ENCODE measurements at places on chromosomes 6 and 20.

DNA sequence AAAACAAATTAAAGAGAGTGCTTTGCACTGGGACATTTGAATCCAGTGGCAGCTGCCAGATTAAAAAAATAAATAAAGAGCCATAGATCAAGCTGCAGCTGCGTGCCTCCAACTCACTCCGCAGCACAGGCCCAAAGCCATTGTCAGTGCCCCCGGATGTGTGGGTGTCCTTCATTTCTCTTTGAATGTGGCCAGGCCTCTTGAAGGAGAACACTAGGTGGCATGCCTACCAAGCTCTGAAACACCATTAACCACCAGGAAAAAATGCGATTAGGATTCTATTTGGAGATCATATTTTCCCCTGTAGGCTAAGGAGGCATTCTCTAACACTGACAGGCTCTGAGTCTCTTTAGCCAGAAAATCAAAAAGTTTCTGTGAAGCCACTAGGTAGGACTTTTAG lies 549.8 kb downstream of the PRKN start:
- no peak for DNase-seq

- no peak for DNase-seq
Observed at GRCh38 chr20:48102931-48103660, 317.8 kb upstream of the SULF2 start.

- no peak for DNase-seq
Observed at GRCh38 chr6:117531809-117532725, 49.6 kb downstream of the DCBLD1 start.

- no peak for DNase-seq
Observed at GRCh38 chr6:39886871-39887270, 47.4 kb downstream of the MOCS1 start.

GRCh38 chr6:5012519-5012918 lies 8.7 kb upstream of the RPP40 start:
- no peak for DNase-seq

- no peak for DNase-seq
Observed at GRCh38 chr6:160386869-160387530, 38.8 kb downstream of the SLC22A3 start.

- DNase-seq = no peak
Observed at GRCh38 chr6:73329201-73329600, 24.9 kb downstream of the DPPA5 start.

DNA sequence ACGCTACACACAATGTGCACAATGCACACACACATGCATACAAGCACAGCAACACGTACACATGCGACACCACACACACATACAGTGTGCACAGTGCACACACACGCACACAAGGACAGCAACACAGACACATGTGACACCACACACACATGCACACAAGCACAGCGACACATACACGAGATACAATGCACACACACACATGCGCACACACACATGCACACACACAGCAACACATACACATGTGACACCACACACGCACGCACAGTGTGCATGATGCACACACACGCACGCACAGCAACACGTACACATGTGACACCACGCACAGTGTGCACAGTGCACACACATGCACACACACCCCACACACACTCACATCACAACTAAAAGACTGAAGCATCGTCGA lies 327.3 kb downstream of the THBS2 start:
- DNase-seq = no peak

DNA sequence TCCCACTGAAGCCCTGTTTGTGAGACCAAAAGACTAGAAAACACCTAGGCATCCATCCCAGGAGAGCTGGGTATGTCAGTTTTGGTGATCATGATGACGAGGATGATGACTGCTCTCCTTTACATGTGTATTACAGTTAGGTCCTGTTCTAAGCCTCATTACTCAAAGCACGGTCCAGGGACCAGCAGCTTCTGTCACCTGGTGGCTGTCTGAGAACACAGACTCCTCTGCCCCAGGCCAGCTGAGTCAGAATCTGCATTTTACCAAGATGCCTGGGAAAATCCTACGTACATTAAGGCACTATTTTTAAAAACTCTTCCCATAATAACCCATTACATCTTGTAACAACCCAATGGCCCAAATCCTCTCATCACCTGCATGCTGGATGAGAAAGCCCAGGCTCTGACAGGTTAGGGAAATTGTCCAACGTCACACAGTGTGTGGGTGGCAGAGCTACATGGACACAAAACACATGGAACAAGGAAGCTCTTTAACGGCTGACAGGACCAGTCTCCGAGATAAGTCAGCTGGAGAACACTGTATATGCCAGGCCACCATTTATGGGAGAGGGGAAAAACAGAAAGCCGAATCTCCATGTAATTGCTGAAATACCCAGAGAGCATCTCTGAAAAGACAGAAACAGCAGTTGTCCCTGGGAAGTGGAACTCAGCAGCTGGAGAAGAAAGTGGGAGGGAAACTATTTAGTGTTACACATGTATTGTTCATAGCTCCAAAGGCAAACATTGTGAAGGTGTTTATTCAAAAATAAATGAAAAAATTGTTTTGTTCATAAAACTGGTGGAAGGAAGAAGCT lies 65.4 kb downstream of the BMP7 start:
- DNase-seq = no peak

DNA sequence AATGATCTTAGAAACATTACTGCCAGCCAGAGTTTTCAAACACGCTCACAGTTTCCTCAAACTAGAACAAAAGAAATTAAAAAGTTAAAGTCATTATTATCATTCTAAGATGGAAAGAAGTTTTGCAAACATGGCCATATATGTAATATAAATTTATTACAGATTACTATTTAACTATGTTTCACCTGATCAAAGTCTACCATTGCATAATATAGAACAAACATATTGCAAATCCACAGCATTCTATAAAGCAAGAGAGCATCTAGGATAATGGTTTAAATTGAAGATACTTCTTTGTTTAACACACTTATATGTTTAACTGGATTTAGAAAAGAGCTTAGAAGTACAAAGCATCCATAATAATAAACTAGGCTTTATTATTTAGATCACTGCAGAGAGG lies 26.2 kb upstream of the DCBLD1 start:
- DNase-seq = no peak

GRCh38 chr20:24842274-24842917 lies 106.7 kb upstream of the CST7 start:
- no peak for DNase-seq

DNA sequence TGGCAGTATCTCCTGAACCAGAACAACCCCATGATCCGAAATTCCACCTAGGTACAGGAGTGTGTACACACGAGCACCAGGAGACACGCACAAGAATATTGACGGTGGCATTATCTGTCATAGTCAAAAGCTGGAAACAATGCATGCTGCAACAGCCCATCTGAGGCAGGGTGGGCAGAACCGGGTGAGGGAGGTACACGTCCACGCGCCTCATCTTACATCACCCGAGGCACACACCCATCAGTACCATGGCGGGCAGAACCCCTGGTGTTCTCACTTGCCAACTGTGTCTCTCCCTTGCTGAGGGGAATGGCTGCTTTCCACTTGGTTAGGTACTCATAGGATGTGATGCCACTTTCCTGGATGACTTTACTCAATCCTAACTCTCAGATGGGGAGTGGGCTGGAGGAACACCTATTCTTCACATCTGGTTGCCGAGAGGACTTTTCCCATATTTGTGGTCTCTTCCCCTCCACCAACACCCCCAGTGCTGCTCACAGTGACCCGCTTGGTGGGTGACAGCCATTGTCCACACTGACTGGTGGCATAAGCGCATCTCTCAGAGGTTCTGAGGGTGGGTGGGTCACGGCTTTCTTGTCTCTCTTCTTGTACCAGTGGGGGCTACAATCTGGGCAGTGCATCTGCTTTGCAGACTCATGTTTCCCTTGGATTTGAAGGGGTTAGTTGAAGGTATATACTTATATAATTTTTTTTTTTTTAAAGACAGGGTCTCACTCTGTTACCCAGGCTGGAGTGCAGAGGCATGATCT lies 13.5 kb downstream of the PPP1R3G start:
- DNase-seq = no peak

DNA sequence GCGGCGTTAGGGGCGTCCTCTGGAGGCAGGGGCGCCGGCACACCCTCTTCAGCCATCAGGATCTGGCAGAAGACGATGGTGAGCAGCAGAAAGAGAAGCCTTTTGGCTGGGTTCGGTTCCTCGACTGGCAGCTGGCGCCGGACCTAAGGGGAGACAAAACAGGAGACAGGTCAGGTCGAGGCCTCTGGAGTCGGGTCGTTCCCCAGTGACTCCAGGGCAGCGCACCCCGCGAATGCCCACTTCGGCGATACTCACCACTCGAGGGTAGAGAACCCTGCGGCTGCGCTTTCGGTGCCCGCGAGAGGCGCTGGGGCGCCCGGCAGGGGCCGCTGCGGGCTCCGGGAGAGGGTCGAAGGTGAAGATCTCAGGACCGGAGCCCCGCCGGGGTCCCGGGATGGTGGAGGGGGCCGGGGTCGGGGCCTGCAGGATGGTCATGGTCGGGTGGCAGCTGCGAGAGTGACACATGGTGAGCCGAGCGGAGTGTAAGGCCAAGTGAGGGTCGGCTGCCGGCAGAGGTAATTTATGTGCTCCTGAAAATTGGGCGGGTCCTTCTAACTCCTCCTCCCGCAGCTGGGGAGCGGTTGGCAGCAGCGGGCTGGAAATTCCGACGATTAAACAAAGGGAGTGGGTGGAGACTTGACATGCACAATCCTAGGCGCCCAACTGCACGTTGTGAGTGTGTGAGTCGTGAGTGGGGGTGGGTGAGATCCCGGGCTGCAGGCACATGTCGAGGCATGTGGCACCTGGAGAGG lies at the start of gene IER3:
Gene IER3 (minus strand): TSS at position 494 of the 752 bp plus-strand sequence. CDS start 29 bp downstream, at position 465.
- peak; percentile 88 for DNase-seq

DNA sequence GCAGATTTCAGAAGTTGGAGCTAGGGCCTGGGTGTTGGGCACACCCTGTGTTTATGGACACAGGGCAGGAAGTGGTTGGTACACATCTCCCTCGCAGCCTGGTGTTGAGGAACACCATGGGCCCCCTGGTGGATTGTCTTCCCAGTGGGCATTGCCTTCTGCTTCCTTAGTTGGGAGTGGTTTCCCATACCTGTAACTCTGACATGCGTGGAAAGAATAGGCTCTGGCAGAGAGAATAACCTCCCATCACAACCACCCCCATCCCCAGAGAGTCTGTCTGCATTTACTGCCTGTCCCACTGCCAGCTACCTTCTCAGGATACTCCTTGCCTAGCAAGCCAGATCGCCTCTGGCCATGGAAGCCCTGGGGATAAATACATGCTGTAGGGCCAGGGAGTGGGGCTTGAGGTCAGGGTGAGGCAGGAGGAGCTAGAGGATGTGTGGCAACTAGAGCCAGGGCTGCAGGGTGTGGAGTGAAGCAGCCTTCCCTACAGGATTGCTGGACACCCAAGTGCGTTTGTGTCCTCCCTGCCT lies 14.7 kb downstream of the LRRC73 start:
- DNase-seq = no peak

GRCh38 chr20:34388000-34388399 lies 24.9 kb downstream of the ITCH start:
- no peak for DNase-seq

- DNase-seq = no peak
Observed at GRCh38 chr6:25453288-25453687, 174.1 kb downstream of the CARMIL1 start.

GRCh38 chr6:129141499-129141898 lies 258.6 kb downstream of the LAMA2 start:
- no peak for DNase-seq

DNA sequence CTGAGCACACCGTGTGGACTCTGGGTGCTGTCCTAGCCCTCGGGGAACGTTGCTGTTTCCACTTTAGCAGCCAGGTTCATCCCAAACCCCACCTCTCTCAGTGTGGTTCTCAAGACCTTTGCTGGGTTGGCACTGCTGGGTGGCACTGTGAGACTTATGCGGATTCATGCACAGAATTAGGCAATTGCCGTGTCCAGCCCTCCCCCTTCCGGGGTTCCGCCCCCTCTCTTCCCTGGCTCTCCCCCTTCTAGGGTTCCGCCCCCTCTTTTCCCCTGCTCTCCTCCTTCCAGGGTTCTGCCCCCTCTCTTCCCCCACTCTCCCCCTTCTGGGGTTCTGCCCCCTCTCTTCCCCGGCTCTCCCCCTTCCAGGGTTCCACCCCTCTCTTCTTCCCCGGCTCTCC lies 39.8 kb upstream of the SLCO4A1 start:
- no peak for DNase-seq

DNA sequence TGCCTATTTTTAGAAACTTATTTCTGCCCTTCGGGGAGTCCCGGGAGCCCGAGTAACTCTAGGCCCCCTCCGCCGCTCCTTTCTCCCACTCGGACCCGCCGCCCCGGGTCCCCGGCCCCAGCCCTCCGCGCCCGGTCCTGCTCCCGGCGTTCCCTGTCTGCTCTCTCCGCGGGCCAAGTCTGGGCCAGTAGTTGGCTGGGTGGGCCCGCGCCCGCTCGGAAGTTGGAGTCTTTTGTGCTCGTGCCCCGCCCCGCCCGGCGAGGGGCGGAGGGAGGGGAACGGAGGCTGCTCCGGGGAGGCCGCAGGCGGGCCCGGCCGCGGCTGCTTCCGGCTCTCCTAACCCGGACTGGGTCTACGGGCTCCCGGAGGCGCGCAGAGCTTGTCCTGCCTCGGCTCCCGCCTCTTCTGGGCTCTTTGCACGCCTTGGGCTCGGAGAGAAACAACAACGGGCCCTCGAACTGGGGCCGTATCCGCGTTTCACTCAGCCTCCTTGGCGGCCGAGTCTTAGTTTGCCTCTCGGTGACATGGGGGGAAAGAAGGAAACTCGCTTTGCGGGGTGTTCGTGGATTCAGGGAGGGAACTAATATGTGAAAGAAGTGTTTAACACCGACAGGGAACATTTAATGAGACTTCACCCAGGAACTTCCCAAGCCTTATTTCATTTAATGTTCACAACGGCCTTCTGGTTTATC lies 657 bp downstream of the RALY start:
- peak; percentile 60 for DNase-seq

DNA sequence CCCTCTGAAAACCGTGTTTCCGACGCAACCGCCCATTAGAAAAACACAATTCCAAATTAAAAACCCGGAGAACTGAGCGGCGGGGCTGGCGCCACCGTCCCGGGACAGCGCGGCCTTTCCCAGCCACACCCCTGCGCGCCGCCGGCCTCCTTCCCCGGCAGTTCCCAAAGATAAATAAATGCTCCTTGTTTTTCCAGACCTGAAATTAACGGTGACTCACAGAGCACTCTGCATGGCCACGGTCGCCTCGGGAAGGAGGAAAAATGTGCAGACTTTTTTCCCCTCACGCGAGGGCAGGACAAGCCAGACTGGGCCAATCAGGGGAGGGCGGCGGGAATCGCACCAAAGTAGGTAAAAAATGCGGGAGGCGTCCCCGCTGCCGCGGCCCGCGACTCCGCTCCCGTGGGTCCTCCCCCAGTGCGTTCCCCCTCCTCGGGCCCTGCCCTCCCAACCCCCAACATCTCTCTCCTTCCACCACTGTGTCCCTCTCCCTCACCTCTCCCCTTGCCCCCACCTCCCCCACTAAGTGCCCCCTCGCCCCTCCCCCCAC lies 828 bp upstream of the DSTN start:
- DNase-seq = no peak

- no peak for DNase-seq
Observed at GRCh38 chr6:159431750-159432149, 261.3 kb downstream of the SOD2 start.

Data from activated CD4-positive, alpha-beta T cell treated with anti-CD3 and anti-CD28 coated beads for 24 hours (primary cell).